Activated CD4-positive, alpha-beta T cell treated with anti-CD3 and anti-CD28 coated beads, Interleukin-2, amount 50 U/mL, for 1 hour (primary cell): ENCODE measurements at places on chromosomes 5 and 9.

- DNase-seq: no peak
Observed at GRCh38 chr5:77139001-77139400, 51.9 kb upstream of the ZBED3 start.

DNA sequence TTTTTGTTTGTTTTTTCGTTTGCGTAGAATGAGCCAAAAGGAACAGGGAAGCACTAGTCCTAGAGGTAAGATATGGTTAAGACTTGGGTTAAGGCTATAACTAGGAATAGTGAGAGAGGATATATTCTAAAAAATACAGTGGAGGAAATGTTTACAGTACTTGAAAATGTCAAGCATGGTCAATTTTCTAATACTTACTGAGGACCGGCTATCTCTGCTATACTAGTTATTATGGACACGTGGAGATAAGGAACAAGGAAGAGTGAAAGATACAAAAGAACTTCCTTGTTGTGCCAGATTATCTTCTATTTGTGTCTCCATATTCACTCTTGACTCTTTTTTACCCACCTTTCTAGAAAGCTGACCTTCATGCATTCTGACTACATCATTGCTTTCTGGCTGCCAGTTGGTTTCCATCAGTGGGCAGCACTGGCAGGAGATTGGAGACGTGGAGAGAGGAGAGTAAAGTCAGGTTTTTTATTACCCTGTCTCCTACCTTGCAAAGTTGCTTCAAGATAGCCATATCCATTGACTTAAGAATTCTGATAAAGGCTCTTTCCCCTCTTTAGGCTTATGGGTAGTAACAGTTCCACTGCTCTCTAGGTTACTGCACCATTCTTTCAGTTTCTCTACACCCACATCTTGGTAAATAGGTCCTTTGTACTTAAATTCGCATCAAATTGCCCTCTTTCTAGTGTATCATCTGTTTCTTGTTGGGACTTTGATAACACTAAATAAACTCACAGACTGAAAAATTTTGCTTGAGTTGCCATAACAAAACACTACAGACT, 9.0 kb upstream of the RFX3 start:
- DNase-seq: no peak

GRCh38 chr9:7770111-7770510, 29.5 kb downstream of the DMAC1 start:
- no peak for DNase-seq

DNA sequence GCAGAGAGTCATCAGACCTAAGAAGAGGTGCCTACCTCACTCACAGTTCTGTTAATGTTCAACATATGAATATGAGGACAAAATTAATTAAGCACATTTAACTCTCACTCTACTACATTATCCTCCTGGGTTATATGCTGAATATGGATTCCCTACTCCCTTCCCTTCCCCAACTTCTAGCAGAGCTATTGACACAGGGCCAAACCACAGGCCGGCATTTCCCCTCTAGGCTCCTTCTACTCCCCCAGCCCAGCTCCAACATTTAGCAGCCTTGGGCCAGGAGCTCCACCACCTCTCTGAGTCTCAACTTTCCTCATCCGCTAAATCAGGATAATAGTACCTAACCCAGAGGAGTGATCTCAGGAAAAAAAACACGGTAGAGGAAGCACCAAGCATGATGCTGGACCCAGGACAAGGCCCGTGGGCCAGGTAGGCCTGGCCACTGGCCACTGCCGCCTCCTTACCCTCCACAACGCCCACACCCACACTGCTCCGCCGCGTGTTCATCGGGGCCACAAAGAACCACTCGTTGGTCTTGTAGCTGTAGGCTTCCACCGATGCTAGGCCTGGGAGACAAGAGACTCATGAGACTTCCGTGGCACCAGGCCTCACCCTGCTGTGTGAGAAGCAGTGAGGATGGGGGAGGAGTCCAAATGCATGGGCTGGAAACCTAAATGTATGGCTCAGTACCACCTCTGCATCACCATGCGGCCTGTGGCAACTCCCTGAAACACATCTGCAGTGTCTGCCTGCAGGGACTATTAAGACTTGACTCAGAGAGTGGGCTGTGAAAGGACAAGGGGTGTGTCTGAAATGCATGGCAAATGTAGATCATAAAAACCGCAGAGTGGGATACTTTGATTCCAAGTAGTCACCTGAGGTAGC, 98.8 kb downstream of the KLHL3 start:
- DNase-seq: no peak

DNA sequence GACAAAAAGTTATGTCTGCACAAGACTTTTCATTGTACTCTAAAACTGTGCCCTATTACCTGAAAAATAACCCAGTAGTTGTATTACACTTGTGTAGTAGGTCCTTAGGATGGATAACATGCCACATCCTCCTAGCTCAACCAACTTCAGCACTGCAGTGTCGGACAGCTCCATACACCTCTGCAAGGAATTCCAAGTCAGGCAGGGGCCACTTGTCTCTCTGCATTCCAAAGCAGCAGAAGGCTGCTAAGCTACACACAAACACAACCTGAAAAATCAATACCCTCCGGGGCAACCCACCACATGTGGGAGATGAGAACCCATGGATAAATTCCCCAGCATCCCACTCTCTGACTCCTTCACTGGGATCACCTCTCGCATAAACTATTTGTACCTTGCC, 50.2 kb downstream of the MED10 start:
- no peak for DNase-seq

DNA sequence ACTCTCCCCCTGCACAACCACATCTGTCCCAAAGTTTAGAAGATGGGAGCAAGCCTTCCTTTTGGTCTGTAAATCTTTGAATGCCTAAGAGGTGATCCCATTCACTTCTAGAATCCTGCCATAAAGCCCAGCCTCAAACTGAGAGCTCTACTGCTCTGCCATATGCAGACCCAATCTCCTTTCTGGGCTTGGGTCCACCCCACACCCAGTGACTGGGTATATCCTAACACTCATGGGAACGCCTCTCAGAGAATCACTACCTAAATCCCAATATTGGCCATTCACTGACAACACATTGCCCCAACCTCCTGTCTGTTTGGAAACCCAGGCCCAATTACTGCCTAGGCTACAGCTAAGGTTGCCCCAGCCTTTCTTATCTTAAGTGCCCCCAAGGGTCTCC, 90.7 kb downstream of the MAMDC2 start:
- no peak for DNase-seq

- DNase-seq: no peak
Observed at GRCh38 chr5:167579693-167580055, 711.8 kb upstream of the WWC1 start.

GRCh38 chr5:125200866-125201373, 454.5 kb upstream of the ZNF608 start:
- no peak for DNase-seq

DNA sequence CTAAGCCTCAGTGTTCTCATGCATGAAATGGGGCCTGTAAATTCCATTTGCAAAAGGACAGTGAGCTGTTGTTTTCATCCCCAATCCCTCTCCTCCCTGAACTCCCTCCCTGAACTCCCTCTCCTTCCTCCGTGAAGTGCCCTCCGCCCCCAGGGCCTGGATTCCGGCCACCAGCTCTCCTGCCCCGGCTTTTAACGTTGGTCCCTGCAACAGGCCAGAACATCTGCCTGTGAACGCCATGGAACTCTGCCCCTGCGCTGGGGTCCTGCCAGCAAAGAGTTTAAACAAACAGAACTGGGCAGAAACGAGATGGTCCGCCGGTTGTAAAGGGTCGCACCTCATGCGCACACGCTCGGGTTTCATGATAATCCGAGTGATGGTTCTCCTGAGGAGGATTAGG, 62.4 kb downstream of the SMIM23 start:
- DNase-seq: no peak

DNA sequence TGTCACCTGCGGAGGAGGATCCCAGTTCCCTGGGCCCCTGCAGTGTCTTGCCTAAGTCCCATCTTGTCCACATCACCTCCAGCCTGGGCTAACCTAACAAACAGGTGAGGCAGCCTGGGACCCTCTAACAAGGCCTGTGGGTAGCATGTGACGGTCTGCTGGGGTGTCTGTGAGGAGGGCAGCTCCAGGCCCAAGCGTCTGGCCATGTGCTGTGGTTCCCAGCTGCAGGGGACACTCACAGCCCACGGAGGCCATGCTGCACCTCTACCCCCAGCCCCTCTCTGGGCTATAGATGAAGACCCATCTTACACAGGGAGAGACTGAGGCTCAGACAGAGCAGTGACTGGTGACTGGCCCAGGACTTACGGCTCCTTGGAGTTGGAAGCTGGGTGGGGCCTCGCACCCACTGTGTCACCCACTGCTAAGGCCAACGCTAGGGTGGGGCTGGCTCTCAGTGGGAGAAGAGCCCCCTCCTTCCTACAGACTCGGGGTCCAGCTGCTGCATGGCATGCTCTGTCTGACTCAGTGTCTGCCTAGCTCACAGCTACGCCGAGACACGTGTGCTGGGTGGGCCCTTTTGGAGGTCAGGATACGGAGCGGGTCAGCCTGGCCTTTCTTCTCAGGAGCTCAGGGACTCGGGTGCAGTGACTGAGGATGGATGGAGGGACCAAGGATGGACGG, 40.8 kb upstream of the RNF130 start:
- DNase-seq: no peak

GRCh38 chr5:143436871-143437270, 33.4 kb upstream of the NR3C1 start:
- no peak for DNase-seq

DNA sequence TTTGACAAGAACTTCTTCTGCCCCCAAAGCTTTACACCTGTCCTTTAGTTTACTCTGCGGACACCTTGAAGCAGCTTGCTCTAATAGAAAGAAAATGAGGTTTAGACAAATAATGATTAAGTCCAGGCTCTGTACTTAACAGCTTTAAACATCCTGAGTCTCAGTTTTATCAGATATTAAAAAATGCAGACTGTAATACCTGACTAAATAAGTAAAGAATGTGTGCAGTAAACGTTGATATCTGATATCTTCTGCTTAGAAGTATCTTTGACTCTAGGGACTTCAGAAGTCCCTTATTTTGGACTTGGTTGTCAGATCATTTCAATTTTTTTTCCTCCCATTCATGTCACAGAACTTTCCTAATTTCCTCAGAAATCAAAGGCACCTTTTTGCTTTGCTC, 1060.4 kb downstream of the CDH12 start:
- no peak for DNase-seq
